ENCODE measurements at places on chromosomes 3 and 15. TPM values are rescaled to one million over a fixed set of nuclear protein-coding genes. Genes with fewer than 3 reads are reported as not detected.

- H3K27ac ChIP-seq = no peak overlapping the region
- H3K36me3 ChIP-seq = peaks cover 39% of the 10 kb centered on the region
- no peak for DNase-seq
- H3K4me1 ChIP-seq = peaks cover 7% of the 10 kb centered on the region
- no peaks in the 10 kb centered on the region for H3K27me3 ChIP-seq
Measured at GRCh38 chr3:197874064-197874463, 75.9 kb upstream of the RPL35A start.

- H3K36me3 ChIP-seq = peaks cover 20% of the 10 kb centered on the region
- DNase-seq = no peak
- H3K4me1 ChIP-seq = no peaks in the 10 kb centered on the region
- no peaks in the 10 kb centered on the region for H3K27me3 ChIP-seq
Measured at GRCh38 chr3:141288336-141288990, 56.8 kb downstream of the PXYLP1 start.

GRCh38 chr3:87626546-87626945 lies 350.2 kb upstream of the POU1F1 start:
- H3K4me1 ChIP-seq = no peaks in the 10 kb centered on the region
- H3K36me3 ChIP-seq = no peaks in the 10 kb centered on the region
- no peaks in the 10 kb centered on the region for H3K27me3 ChIP-seq
- no peak overlapping the region for H3K4me3 ChIP-seq
- DNase-seq = no peak
- no peak overlapping the region for H3K27ac ChIP-seq

DNA sequence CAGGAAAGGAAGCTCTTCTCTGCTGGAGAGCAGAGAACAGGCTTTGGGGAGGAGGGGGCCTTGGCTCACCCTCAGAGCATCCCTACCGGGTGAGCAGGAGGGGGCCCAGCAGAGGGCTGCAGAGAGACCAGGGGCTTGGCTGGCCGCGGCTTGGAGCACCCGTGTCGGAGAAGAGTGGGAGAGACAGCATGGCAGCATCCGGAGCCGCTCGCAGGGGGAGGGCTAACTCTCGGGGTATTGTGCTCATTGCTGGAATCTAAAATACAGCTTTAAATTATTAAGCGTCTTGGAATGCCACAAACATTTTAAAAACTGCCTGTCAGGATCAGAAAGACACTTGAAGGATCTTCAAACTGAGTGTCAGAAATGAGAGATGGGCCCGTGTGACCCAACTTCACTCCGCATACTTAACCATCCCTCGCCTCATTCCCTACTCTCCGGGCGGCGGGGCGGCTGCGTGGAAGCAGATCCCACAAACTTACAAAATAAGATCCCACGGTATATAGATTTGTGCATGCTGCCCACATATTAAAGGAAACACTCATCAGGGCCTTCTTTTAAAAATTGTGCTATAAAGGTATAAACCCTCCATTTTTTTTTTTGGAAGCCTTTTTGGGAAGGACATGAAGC lies 53.9 kb downstream of the EIF4E3 start:
- no peaks in the 10 kb centered on the region for H3K27me3 ChIP-seq
- no peaks in the 10 kb centered on the region for H3K4me1 ChIP-seq
- peaks cover 2% of the 10 kb centered on the region for H3K36me3 ChIP-seq
- DNase-seq = no peak
- H3K27ac ChIP-seq = no peak overlapping the region
- no peak overlapping the region for H3K4me3 ChIP-seq

GRCh38 chr3:106333911-106334618 lies 465.3 kb upstream of the CBLB start:
- no peaks in the 10 kb centered on the region for H3K36me3 ChIP-seq
- no peak for DNase-seq
- no peak overlapping the region for H3K4me3 ChIP-seq
- H3K4me1 ChIP-seq = peaks cover 6% of the 10 kb centered on the region
- H3K27me3 ChIP-seq = no peaks in the 10 kb centered on the region
- no peak overlapping the region for H3K27ac ChIP-seq

COMMD4 gene
- 38.8 TPM for total RNA-seq

TMEM207 gene
- not detected for total RNA-seq

Measured in natural killer cell (primary cell).